ENCODE measurements at places on chromosomes 4 and X.

- no peak for DNase-seq
Observed at GRCh38 chr4:143407474-143407873, 70.8 kb downstream of the GAB1 start.

DNA sequence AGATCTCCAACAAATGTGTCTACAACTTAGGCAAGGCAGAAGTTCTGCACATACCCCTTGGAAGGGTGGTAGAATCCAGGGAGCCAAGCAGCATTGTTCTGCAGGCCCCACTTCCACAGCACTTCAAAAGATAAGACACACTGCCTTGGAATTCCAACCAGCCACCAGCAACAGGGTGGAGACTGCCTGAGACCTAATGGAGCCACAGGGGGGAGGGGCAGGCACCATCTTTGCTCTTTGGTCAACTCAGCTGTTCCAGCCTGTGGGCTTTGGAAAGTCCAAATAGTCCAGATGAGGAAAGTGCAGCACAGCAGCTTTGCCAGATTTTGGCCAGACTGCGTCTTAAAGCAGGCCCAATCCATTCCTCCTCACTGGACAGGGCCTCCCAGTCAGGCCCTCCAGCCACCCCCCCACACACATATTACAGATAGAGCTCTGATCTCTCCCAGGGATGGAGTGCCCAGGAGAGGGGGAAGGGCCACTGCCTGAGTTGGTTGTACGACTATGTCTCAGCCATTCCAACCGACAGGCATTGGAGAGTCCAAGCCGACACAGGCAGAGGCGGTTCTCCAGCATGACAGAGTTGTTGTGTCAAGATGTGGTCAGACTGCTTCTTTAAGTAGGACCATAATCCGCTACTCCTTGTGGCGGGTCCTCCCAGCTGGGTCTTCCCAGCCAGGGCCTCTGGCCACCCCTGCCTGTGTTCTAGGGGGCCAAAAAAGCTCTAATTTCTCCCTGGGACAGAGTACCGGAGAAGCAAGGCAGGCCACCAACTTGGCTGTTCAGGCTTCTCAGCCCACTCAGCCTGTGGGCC, 42.5 kb upstream of the ANTXR2 start:
- no peak for DNase-seq

GRCh38 chr4:140789759-140790158, 33.6 kb upstream of the TBC1D9 start:
- no peak for DNase-seq

DNA sequence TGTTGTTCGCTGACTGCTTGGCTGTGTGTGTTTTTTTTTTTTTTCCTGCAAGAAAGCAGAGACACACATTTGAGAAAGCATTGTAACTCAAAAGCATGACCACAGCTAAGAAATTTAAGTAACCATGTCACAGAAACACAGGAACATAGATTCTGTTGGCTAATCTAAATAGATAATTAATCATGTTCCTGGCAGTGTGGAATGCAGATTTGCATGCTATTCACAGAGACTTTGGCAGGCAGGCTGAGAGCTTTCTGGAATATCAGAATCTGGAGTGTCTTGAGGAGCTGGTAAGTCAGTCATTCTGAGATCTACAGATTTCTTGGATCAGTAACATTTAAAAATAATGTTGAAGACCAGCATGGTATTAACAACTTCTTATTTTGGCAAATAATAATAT, 33.2 kb upstream of the SMS start:
- DNase-seq: no peak

DNA sequence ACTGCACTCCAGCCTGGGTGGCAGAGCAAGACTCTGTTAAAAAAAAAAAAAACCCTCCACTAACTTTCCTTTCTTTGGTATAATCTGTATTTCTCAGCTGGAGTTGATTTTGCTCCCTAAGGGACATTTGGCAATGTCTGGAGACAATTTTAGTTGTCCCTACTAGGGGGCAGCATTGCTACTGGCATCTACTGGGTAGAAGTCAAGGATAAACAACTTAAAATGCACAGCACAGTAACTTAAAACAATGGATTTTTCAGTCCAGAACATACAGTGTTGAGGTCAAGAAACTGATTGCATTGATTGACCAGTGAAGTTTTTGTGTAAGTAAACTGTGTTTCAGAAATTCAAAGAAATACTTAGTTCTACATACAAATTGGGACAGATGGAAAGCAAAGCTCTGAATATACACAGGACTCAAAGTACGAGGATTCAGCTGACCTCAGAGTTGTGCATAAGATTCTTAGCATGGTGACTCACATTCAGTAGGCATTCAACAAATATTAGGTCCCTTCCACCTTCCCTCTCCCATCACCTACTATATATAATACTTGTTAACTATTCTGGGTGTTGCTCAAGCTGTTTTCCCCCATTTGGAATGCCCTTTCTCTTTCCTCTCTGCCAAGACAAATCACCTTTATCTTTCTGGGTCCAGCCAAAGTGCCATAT, 8.8 kb downstream of the DDX53 start:
- no peak for DNase-seq

GRCh38 chrX:16191605-16192004, 24.3 kb downstream of the MAGEB17 start:
- no peak for DNase-seq

- DNase-seq: no peak
Observed at GRCh38 chrX:51148848-51149247, 183.8 kb upstream of the NUDT10 start.

DNA sequence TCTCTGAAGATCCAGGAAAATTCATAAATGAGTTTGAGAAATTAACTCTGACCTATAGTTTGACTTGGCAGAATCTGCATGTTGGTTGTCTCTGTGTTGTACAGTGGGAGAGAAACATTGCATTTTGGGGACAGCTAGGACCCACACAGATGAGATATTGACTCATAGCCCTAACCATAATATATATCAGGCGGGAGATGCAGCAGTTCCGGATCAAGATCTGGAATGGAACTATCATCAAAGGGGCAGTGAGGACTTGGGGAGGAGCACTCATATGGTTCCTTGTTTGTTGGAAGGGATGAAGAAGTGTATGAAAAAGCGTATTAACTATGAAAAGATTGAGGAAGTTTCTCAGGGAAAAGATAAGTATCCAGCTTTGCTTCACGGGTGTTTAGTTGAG, 14.0 kb downstream of the CXCL2 start:
- DNase-seq: no peak

All from activated CD8-positive, alpha-beta memory T cell treated with anti-CD3 and anti-CD28 coated beads, Interleukin-2, amount 50 U/mL, for 4 hours (primary cell).